ENCODE measurements at places on chromosomes 1 and 21. TPM values are rescaled to one million over a fixed set of nuclear protein-coding genes. Genes with fewer than 3 reads are reported as not detected.

DNA sequence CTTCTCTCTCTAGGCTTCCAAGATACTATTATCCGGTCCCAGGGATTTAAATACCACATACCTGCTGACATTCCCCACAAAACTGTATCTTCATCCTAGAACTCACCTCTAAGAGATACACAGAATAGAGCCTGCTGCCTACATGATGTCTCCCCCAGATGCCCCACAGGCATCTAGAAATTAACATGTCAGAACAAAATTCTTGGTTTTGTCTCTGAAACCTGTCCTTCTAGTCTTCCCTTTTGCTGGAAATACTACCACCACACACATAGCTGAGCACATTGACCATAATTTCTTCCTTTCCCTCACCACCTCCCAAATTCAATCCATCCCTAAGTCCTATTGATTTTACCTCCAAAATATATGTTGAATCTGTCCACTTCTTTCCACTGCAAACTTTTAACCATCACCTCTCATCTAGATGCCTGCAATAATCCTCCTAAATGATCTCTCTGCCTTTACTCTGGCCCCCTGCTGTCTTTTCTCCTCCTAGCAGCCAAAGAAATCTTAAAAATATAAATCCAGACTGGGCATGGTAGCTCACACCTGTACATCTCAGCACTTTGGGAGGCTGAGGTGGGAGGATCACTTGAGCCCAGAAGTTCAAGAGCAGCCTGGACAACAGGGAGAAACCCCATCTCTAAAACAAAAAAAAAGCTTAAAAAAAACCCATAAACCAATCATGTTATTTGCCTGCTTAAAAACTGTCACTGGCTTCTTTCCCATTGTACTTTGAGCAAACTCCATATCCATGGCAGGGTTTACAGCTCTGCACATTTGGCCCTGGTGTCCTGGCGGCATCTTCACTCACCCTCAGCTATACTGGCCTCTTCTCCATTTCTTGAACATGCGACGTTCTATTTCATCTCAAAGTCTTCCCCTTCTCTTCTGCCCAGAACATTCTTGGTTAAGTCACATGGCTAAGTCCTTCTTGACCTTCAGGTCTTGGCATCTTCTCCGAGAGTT is 6.2 kb upstream of the FAM76A start:
- DNase-seq = peak; percentile 9

GRCh38 chr1:77533660-77534305 is 148.7 kb downstream of the ZZZ3 start:
- DNase-seq = peak; percentile 75

- DNase-seq = peak; percentile 13
Measured at GRCh38 chr21:34580181-34580700, 34.7 kb downstream of the RCAN1 start.

- DNase-seq = no peak
Measured at GRCh38 chr1:158951956-158952355, 20.6 kb downstream of the PYHIN1 start.

GRCh38 chr1:82225421-82226185 is 424.9 kb downstream of the ADGRL2 start:
- no peak for DNase-seq

- peak; percentile 10 for DNase-seq
Measured at GRCh38 chr1:228088586-228089498, 6.3 kb downstream of the ARF1 start.

DNA sequence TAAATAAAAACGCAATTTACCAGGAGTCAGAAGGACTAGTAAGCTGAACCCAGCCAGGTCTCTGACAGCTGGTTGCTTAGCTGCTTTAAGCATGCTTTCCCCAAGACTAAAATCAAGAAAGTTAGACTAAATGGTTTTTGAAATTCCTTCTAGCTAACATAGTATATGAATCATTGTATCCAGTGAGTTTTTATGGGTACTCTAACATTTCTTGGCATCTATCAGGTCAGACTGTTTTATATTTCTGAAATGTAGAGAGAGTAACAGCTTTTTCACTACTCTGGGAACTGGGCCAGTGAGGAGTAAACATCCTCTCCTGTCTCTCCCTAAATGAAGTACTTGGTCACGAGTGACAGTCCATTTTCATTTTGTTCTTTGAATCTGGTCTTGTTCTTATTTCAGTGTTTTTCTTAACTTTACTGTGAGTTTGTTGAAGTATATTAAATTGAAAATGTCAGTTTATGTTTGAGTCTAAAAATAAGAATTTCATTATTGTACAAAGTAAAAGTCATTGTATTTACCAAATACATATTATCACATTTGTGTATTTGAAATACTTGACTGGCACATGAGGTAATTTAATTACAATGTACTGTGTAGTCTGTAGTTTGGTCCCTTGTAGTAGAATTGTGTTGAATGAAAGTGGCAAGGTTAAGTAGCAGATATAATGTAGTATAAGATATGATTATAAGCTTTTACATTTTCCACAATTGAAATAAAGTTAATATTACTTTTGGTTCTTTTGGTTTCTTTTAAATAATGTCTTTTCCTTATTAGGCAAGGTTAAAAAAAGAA is 47.6 kb downstream of the PKN2 start:
- DNase-seq = no peak

GRCh38 chr1:218553197-218553596 is 208.1 kb downstream of the TGFB2 start:
- DNase-seq = no peak

DNA sequence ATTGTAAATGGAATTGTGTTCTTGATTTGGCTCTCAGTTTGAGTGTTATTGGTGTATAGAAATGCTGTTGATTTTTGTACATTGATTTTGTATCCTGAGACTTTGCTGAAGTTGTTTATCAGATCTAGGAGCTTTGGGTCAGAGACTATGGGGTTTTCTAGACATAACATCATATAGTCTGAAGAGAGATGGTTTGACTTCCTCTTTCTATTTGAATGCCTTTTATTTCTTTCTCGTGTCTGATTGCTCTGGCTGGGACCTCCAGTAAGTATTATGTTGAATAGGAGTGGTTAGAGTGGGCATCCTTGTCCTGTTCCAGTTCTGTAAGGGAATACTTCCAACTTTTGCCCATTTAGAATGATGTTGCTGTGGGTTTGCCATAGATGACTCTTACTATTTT is 39.1 kb upstream of the ANGPTL1 start:
- DNase-seq = no peak

- DNase-seq = no peak
Measured at GRCh38 chr21:29403301-29403700, 104.6 kb downstream of the BACH1 start.

GRCh38 chr1:2777424-2778219 is 23.9 kb downstream of the TTC34 start:
- DNase-seq = no peak

DNA sequence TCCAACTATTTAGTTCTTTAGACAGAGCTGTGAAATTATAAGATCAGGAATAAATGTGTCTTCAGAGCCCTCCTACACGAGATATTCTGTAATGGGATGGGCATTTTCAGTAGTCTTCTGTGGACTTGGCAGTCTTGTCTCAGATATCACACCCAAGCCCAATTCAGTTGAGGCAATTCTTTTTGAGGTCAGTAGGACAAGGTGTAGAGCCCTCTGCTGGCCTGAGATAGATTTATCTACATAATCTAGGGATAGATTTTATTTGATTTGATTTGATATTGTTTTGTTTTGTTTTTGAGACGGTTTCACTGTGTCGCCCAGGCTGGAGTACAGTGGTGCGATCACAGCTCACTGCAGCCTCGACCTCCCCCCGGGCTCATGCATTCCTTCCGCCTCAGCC is 77.5 kb downstream of the FMN2 start:
- DNase-seq = no peak

DNA sequence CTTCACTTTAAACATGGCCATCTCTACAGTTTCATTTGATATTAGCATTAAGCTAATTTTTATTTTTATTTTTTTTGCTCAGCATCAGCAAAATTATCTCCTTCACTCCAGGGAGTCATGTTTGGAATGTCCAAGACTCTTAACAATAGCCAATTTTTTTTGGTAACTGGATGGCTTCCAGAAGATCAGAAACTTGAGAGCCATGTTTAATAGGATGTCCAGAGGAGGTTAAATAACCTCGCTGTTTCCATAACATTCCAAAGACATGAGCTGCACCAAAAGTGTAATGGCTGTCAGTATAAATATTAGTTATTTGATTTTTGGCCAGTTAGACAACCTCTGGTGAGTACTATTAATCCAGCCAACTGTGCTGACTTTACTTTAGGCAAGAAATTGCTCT is 80.7 kb downstream of the DNTTIP2 start:
- no peak for DNase-seq

DNA sequence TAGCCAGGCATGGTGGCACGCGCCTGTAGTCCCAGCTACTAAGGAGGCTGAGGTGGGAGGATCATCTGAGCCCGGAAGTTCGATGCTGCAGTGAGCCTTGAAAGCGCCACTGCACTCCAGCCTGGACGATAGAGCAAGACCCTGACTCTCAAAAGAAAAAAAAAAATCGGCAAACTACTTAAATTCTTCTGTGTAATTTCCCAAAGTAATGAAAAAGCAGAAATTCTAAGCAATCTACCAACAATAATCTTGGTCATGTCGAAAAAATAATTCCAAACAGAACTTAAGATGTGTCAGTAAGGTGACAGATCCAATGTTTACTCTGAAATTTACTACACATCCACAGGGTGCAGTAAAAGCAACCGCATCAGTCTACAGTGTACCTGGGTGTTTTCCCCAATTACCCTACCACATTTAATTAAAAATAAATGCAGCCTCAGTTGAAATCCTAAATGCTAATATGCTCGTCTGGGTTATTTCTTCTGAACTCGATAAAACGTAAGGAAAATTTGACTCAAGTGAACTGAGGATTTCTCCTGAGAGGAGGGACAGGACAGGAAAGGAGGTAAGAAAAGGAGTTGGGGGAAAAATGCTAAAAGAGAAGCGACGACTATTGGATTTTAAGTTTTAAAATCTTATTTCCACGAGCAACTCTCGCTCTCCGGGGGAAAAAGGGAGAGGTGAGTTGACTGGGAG is 801 bp downstream of the EPRS1 start:
- DNase-seq = peak; percentile 23

- no peak for DNase-seq
Measured at GRCh38 chr21:45461369-45461750, 56.4 kb downstream of the COL18A1 start.

- DNase-seq = no peak
Measured at GRCh38 chr21:41730367-41730765, 36.5 kb downstream of the RIPK4 start.

DNA sequence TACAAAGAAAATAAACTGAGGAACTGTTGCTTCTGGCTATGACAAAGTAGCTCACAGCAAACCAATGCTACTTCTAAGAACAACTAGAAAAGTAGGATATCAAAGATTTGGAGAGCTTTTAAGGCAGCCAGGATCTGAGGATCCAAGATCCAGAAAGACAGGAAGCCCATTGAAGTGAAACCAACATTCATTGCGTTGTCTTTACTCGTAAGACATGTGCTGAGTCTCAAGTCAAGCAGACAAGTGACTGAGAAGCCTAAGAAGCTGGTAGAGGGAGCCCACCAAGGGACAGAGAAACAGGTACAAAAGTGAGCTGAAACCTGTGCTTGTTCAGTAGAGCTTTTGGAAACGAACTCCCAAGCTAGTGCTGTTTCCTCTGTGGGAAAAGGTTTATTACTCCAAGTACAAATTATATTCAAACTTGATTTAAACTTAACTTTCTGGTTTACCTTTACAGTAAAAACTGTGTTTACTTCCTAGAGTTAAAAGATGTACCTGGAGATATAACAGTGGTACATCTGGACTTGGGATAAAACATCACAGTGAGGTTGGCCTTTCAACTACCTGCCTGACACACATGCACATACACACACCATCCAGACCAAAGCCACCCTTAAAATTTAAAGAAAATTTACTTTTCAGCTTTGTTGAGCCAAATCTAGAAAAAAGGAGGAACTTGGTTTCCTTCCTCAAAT is 41.2 kb downstream of the NME7 start:
- DNase-seq = no peak

GRCh38 chr1:109243860-109244552 is 5.3 kb upstream of the CELSR2 start:
- DNase-seq = no peak

- no peak for DNase-seq
Measured at GRCh38 chr1:154351363-154352068, 26.2 kb downstream of the ATP8B2 start.

DNA sequence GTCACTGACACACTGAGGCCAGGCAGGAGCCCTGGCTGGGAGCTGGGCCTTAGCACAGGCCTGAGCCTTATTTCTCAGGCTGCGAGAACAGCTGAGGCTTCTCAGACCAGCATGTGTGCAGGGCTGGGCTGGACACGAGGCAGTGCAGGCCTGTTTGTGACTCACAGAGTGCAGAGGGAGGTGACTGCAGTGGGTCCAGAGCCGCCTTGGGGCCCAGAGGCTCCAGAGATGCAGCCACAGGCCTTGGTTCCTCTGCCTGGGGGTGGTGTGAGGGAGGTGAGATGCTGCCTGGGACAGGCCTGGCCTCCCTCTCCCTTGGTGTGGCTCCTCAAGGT is 61.2 kb upstream of the ETV3 start:
- DNase-seq = no peak

GRCh38 chr21:43373362-43374227 is 53.3 kb downstream of the SIK1 start:
- DNase-seq = no peak

GRCh38 chr1:31327381-31327780 is 30.5 kb downstream of the ZCCHC17 start:
- no peak for DNase-seq

Gene ETNK2
- total RNA-seq = 0.77 TPM

Gene RNU1-3
- total RNA-seq = 2,291 TPM

Gene MT1HL1
- not detected for total RNA-seq

Gene FTCD
- total RNA-seq = 0.16 TPM

Gene MYOG
- not detected for total RNA-seq

Gene ADORA1
- total RNA-seq = not detected

Gene PRELP
- total RNA-seq = not detected

Gene GNB1
- 347 TPM for total RNA-seq

Gene LIPI
- not detected for total RNA-seq

Gene CSMD2
- total RNA-seq = not detected

Gene PGM1
- total RNA-seq = 38.8 TPM

Data from activated CD4-positive, alpha-beta T cell treated with anti-CD3 and anti-CD28 coated beads for 36 hours (primary cell).